ENCODE measurements at places on chromosomes 6 and 20.

DNA sequence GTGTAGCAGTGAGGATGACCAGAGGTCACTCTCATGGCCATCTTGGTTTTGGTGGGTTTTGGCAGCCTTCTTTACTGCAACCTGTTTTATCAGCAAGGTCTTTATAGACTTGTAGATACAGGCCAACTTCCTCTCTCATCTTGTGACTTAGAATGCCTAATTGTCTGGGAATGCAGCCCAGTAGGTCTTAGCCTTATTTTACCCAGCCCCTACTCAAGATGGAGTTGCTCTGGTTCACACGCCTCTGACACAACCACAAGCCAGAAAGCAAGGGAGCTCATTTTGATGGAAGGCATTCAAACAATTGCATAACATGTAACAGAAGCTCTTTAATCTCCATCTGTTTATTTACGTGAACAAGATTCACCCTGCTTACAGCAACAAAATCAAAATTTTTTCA is 492.0 kb upstream of the SULF2 start:
- no peak for DNase-seq

- no peak for DNase-seq
Observed at GRCh38 chr6:152118678-152119077, 311.2 kb downstream of the ESR1 start.

DNA sequence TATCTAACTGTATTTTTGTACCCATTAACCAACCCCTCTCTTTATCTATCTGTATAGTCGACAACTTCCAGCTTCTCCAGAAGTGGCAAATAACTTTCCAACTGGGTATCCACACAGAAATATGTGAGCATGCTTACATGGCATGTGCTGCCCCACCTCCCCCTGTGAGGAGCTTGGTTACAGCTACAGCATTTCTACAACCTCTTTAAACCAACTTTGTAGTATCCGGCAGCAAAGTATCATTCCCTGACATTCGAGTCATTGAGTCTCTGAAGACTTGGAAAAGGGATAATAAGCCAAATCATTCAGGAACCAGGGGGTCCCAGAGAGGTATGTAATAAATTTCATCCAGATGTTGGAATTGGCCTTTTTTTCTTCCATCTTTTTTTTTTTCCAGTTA is 48.2 kb upstream of the ASIP start:
- DNase-seq, result no peak

GRCh38 chr6:163333038-163333437 is 81.5 kb upstream of the QKI start:
- no peak for DNase-seq

DNA sequence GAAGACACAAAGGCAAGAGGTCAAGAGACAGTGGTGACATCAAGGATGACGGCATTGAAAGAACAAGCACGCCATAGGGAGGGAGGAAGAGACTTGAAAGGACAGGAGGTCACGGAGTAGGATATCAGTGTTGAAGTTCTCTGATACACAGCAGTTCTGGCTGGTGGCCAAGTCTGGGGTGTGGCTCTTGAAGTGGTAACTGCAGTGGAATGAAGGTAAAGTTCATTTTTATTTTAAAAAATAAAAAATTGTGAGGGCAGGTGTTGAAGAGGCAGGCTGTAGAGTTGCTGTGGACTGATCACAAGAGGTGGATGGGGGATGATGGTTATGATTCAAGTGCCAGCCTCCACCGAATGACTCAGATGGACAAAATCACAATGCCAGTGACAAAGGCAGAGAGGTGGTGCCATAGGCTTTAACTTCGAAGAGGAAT is 53.2 kb upstream of the BMP2 start:
- no peak for DNase-seq

DNA sequence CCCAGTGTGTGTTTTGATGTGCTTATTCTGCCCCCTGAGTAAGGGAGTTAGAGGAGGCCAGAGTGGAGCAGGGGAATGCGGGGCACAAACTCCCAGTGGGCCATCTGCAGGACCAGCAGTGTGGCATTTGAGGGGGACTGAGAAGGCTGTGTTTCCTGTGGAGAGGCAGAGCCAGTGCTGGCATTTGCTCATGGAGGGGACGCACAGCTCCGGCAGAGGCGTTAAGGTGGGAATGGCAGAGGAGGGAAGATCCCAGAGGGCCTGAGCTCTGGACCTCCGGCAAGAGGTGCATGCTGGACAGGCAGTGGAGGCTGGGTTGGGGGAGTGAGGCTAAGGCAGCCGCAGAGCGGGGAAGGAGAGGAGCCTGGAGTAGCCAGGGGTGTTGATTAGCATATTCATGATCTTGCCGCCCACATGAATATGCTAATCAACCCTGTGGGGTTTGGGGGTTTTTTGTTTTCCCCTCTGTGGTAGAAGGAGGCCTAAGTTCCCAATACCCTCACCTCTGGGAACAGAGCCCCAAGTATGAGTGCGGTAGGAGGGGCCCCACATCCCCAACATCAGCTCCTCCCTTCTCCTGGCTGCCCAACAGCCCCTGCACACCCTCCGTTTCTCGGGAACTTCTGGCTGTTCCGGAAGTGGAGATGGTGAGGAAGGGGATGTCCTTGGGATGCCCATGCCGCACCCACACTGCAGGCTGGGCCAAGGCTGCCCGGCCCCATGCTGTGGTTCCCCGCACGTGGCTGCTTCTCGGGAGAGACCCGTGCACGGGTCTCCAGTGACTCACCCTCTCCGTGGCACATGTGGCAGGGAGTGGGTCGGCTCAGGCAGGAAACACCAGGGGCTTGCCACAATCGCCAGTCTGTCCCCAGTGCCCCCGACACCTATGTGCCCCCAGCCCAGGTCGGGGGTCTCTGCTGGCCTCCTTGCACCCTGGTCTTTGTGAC is 33.8 kb downstream of the DLGAP4 start:
- no peak for DNase-seq

GRCh38 chr6:88422831-88423230 is 256.7 kb upstream of the CNR1 start:
- DNase-seq, result no peak

- no peak for DNase-seq
Observed at GRCh38 chr6:19004176-19004575, 617.0 kb downstream of the RNF144B start.

- no peak for DNase-seq
Observed at GRCh38 chr6:26205625-26206574, 118.7 kb downstream of the HFE start.

- DNase-seq, result no peak
Observed at GRCh38 chr6:73006146-73006545, 219.2 kb downstream of the KHDC1L start.
